Mesendoderm (in vitro differentiated cells): ENCODE measurements at places on chromosomes 6 and 20.
A peak's percentile ranks its signal among the peaks of the same experiment; 100 is the strongest.

DNA sequence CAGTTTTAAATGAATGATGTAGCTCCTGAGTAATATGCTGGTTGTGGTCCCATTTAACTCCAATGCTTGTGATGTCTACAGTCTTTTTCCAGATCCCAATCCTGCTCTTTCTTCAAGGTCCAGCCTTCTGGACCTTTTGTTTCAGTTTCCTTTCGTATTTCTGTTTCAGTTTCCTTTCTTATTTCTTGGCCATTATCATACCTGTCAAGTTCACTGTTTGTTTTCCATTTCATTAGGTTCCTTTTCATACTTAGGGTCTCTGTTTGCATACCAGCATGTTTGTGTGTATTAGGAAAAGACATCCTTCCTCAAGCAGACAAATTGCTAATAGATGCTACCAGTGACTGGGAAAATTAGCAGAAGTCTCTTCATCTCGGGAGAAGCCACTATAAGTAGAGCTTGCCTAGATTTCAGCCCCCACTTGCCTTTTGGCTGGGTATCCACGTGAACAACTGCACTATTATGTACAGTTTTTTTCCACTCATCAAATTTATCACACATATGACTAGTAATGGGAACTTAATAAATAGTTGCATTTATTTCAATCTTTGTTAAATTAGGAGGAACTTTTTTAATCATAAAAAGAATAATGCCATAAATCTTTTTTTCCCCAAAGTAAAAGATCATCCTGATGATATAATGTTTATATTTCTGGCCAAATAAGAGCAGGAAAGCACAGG lies 583.4 kb downstream of the BCKDHB start:
- DNase-seq, result no peak

- no peak for DNase-seq
Observed at GRCh38 chr20:891706-892080, 24.4 kb downstream of the ANGPT4 start.

DNA sequence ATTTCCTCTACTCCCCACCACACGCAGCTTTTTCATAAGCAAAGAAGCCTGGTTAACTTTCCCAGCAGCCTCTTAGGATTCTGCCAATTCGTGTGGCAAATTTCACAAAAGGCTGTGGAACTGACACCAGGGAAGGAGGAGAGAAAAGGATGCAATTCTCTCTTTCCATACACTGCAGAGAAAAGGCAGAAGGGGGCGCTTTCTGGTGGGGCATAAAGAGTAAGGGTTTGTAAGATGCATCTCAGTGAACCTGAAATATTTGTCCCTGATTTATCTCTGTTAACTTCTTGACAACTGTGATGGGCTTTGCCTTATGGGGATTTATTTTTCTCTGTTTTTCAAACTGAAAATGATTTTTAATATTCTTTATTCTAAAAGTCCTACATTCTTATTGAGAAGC lies 45.5 kb upstream of the GLP1R start:
- peak; percentile 58 for DNase-seq

DNA sequence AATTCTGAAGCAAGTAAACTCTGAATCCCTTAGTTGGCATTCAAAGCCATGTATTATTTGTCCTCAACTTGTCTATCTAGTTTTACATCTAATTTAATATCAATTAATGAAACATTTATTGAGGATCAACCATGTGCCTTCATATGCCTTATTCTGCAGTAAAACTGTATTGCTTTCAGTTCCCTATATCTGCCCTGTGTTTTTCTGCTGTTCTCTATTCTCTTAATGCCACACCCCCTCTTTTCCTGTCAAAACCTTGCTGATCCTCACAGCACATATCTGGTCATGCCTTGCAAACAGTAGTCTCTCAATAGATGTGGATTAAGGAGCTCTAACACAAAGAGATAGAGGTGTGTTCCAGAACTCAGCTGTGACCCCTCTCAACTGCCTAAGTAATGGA lies 2.0 kb downstream of the FIG4 start:
- DNase-seq, result no peak

GRCh38 chr6:115668211-115668610 lies 392.5 kb downstream of the FRK start:
- DNase-seq, result no peak

DNA sequence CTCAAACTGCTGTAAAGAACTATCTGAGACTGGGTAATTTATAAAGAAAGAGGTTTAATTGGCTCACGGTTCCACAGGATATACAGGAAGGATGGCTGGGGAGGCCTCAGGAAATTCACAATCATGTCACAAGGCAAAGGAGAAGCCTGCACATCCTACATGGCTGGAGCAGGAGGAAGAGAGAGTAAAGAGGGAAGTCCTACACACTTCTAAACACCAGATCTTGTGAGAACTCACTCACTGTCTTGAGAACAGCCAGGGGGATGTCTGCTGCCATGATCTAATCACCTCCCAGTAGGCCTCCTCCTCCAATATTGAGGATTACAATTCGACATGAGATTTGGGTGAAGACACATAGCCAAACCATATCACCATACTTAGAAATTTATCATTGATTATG lies 1307.0 kb upstream of the GJE1 start:
- no peak for DNase-seq

GRCh38 chr6:143375022-143375585 lies 75.4 kb downstream of the ADAT2 start:
- DNase-seq, result no peak

- no peak for DNase-seq
Observed at GRCh38 chr20:59605601-59606364, 1.4 kb downstream of the PHACTR3 start.
